Activated CD8-positive, alpha-beta memory T cell treated with anti-CD3 and anti-CD28 coated beads for 24 hours (primary cell): ENCODE measurements at places on chromosomes 11 and 22.

GRCh38 chr11:76641905-76642304 lies 28.6 kb downstream of the LRRC32 start:
- DNase-seq = peak; percentile 49

- DNase-seq = no peak
Measured at GRCh38 chr11:40397141-40397540, 1062.3 kb downstream of the LRRC4C start.

GRCh38 chr11:8221917-8222495 lies 41.7 kb downstream of the LMO1 start:
- DNase-seq = no peak

GRCh38 chr11:58507355-58507754 lies 550 bp downstream of the OR5B21 start:
- no peak for DNase-seq

- DNase-seq = no peak
Measured at GRCh38 chr11:69180726-69181125, 25.0 kb downstream of the SMIM38 start.

DNA sequence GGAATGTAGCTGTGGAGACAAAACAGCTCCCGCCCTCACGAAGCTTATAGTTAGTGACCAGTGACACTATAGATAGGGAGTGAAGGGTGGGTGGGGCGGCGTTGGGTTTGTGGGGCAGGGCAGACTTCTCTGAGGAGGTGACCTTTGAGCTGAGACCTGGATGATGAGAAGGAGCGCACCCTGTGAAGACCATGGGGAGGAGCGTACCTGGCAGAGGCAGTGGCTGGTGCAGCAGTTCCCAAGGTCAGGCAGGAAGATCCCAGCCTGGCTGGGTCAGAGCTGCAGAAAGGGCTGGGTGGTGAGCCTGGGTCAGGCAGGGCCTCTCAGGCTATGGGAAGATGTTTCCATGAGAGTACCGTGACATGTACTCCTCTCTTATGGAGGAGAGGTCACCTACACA lies 135.0 kb upstream of the RCN1 start:
- DNase-seq = no peak

GRCh38 chr22:47695176-47695575 lies 932.7 kb downstream of the TBC1D22A start:
- DNase-seq = no peak

GRCh38 chr11:114447892-114448291 lies 8.6 kb downstream of the REXO2 start:
- DNase-seq = no peak
